ENCODE measurements at places on chromosomes 7 and 10. TPM values are rescaled to one million over a fixed set of nuclear protein-coding genes. Genes with fewer than 3 reads are reported as not detected.

- no peaks in the 10 kb centered on the region for H3K27me3 ChIP-seq
- H3K4me1 ChIP-seq, result peaks cover 4% of the 10 kb centered on the region
- no peaks in the 10 kb centered on the region for H3K36me3 ChIP-seq
- no peak overlapping the region for H3K4me3 ChIP-seq
- no peak for DNase-seq
These were observed 107.7 kb downstream of the BBS9 start for GRCh38 chr7:33237036-33237435.

DNA sequence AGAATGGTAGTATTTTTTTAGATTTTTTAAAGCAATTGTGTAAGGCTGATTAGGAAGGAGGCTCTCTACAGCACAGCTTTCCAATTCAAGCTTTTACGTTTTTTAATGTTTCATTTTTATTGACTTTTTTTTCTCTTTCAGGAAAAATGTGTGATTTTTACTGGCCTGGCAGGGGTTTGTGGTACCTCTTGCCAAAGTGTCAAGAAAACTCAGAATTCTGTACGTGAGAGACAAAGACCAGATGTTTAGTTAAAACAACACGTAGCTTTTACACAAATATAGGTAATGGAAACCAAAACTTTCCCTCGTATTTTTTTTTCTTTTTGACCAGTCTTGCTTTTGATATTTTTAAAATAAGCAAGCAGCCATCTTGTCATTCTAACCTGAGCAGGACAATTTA is 6.0 kb upstream of the NPVF start:
- H3K4me1 ChIP-seq, result no peaks in the 10 kb centered on the region
- no peaks in the 10 kb centered on the region for H3K27me3 ChIP-seq
- DNase-seq, result no peak
- no peak overlapping the region for H3K27ac ChIP-seq
- no peak overlapping the region for H3K4me3 ChIP-seq
- H3K36me3 ChIP-seq, result no peaks in the 10 kb centered on the region

GRCh38 chr7:131338173-131338572 is 10.5 kb downstream of the MKLN1 start:
- H3K27me3 ChIP-seq, result no peaks in the 10 kb centered on the region
- no peaks in the 10 kb centered on the region for H3K36me3 ChIP-seq
- no peak overlapping the region for H3K27ac ChIP-seq

GRCh38 chr7:81887098-81888090 is 117.5 kb upstream of the HGF start:
- H3K27ac ChIP-seq, result no peak overlapping the region
- no peaks in the 10 kb centered on the region for H3K36me3 ChIP-seq
- no peaks in the 10 kb centered on the region for H3K27me3 ChIP-seq
- no peak for DNase-seq
- no peak overlapping the region for H3K4me3 ChIP-seq

DNA sequence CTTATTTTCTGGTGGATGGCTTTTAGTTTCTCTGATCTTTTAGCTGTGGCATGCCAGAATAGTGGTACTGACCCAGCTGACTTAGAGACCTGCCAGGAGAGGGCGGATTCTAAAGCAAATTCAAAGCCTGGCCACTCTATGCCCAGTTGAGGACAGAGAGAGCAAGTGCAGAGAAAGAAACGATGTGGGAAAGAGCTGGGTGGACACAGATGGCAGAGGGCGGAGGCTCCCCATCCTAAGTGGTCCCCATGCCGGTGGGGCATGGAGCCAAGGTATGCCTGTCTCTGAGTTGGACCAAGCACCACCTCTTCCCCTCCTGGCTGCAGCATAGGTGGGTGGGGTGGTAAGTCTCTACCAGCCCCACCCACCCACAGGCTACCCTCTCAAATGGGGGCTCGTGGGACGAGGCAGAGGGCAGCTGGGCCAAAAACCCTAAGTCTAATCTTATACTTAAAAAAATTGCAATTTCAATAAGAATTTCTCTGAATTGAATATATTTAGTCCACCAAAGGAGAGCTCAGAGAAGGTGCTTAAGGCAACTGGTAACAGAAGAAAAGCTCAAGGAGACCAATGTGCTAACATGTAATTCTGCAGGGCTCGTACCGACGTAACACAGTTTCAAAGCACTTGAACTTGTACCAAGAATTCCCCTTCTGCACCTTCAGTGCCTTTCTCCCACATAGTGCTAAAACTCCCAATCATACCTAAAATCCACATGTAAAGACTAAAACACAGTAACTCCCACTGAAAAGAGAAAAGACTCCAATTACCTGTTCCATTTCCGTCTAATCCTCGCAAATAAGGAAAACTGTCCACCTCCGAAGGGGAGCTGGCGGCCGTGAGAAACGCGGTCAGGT is 85.7 kb upstream of the NMT2 start:
- no peaks in the 10 kb centered on the region for H3K4me1 ChIP-seq
- H3K36me3 ChIP-seq, result no peaks in the 10 kb centered on the region
- DNase-seq, result no peak

DNA sequence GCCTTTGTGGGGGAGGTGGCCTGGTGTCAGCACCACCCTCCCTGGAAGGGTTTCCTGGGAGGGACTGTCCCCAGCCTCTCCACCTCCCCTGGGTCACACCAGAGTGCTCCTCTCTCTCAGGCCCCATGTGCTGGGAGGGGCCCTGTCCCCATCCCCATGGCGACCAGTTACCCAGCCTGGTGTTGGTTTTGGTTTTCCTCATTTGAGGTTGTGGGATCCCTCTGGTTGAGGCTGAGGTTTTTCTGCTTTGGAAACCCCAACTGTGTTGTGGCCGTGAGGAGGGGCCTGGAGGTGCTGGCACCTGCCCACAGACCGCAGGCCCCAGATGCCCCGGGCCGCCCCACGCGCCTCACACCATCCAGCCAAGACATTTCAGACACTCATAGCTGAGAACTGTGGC is 106.3 kb downstream of the GRK5 start:
- DNase-seq, result no peak
- peak overlapping the region; percentile 75 for H3K27ac ChIP-seq
- H3K4me3 ChIP-seq, result no peak overlapping the region
- no peaks in the 10 kb centered on the region for H3K36me3 ChIP-seq

GRCh38 chr10:75461672-75462649 is 30.5 kb downstream of the LRMDA start:
- H3K36me3 ChIP-seq, result no peaks in the 10 kb centered on the region
- DNase-seq, result no peak
- H3K4me3 ChIP-seq, result no peak overlapping the region

DNA sequence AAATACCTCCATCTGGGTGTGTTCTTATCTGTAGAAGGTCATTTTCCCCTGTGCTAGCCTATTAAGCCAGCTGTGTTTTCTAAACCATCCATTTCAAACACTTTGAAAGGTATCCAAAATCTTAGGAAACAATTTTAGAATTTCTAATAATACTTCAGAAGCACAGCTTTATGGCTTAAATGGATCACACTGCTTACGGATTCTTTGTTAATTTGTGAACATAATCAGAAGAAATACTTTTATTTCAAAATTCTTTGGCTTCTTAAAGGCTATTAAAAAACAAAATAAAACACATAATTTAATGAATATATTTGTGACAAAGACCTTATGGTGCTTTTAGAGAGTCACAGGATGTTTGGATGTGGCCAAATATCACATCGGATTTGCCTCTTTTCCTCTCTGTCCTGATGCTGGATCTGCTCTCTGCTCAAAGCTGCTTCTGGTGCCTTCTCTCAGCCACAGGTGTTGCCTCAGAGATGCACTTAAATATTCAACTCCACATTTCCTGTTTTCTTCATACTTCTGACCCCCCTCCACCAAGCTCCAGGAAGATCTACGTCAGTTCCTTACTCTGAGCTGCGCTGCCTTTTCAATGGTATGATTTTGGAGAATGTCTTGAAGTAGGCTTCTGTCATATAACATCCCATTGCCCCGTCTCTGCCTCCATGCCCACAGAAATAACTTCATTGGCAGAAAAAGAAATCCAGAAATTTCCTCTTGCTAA is 230.6 kb downstream of the MLLT10 start:
- no peak for DNase-seq
- H3K4me1 ChIP-seq, result no peaks in the 10 kb centered on the region
- H3K36me3 ChIP-seq, result peaks cover 26% of the 10 kb centered on the region

GRCh38 chr10:86123304-86123703 is 243.3 kb downstream of the GRID1 start:
- no peaks in the 10 kb centered on the region for H3K4me1 ChIP-seq
- no peak overlapping the region for H3K4me3 ChIP-seq
- no peak for DNase-seq
- no peaks in the 10 kb centered on the region for H3K27me3 ChIP-seq

DNA sequence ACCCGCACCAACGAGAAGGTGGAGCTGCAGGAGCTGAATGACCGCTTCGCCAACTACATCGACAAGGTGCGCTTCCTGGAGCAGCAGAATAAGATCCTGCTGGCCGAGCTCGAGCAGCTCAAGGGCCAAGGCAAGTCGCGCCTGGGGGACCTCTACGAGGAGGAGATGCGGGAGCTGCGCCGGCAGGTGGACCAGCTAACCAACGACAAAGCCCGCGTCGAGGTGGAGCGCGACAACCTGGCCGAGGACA is 1.6 kb downstream of the VIM start:
- H3K27me3 ChIP-seq, result no peaks in the 10 kb centered on the region
- peaks cover 22% of the 10 kb centered on the region for H3K36me3 ChIP-seq
- DNase-seq, result no peak

- no peak overlapping the region for H3K27ac ChIP-seq
- H3K36me3 ChIP-seq, result no peaks in the 10 kb centered on the region
- peaks cover 62% of the 10 kb centered on the region for H3K4me1 ChIP-seq
- H3K4me3 ChIP-seq, result no peak overlapping the region
- DNase-seq, result no peak
These were observed 73.6 kb downstream of the EGFR start for GRCh38 chr7:55092186-55092974.

- peaks cover 2% of the 10 kb centered on the region for H3K4me1 ChIP-seq
- H3K27me3 ChIP-seq, result no peaks in the 10 kb centered on the region
- H3K27ac ChIP-seq, result no peak overlapping the region
- peaks cover 4% of the 10 kb centered on the region for H3K36me3 ChIP-seq
- DNase-seq, result no peak
These were observed 6.6 kb downstream of the BBIP1 start for GRCh38 chr10:110912374-110912773.

DNA sequence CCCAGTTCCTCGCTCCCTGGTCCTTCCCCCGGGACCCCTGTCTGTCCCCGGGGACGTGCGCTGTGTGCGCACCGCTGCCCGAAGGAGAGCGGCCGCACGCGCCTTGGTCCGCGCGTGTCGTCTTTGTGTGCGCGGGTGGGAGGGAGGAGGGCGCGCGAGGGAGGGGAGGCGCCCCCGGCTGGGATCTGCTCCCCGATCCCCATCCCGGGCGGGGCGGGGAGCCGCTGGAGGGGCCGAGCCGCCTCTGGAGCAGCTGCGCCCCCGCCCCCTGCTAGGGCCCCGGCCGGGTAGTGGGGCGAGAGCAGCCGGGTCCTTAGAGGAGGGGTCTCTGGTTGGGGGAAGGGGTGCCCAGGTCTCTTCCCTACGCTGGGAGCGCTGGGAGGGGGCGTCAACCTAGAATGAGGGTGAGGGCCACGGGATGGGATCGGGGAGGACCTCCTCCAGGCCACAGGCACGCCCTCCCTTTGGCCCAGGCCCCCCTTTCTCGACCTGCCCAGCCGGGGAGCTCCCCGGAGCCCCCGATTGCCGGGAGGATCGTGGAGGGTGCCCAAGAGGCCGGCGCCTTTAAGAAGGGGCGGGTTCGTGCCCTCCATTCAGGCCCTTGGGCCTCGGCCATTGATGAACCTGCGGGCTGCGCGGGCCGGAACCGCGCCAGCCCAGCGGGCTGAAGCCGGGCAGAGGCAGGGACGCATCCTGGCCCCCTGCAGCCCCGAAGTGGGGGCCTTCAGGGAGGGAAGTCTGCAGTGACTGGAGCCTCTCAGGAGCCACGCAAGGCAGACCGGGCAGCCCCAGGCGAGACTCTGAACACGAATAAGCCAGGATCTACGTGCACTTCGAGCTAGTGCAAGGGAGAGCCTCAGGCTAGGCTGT is 678 bp downstream of the SH2B2 start:
- peaks cover 17% of the 10 kb centered on the region for H3K4me1 ChIP-seq
- H3K27me3 ChIP-seq, result no peaks in the 10 kb centered on the region
- no peak for DNase-seq
- H3K36me3 ChIP-seq, result no peaks in the 10 kb centered on the region
- peak overlapping the region; percentile 94 for H3K4me3 ChIP-seq
- H3K27ac ChIP-seq, result peak overlapping the region; percentile 44

DNA sequence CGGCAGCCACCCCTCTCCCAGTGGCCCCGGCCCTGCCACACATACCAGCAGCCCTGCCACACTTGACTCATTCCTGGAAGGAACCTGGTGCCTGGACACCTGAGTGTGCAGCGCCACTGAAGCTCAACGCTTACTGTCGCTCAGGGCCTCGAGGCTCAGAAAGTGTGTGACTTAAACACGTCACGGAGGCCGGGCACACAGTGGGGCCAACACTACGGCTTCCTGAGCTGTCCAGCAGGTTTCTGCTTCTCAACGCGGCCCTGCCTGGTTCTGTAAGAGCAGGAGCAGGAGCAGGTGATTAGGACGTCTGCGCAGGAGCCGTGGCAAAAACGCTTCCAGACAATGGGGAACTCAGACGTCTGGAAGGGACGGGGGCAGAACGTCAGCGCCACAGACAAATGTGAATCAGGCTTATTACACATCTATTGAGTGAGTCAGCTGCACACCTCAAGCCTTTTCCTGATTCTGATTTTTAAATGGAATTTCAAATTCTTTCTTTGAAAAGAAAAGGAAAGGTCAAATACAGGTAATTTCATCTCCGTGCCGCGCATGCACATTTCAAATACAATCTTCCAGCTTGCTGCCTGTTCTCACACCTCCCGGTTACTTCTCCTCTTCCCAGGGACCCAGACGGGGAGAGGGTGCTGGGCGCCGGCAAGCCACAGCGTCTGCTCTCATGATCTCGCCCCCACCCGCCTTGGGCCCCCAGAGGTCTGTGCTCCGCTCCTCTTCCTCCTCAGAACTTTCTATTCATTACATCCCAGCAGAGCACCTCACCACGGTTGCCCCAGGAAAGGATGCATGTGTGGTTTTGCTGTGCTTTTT is 66.6 kb downstream of the ADARB2 start:
- no peaks in the 10 kb centered on the region for H3K36me3 ChIP-seq
- H3K27me3 ChIP-seq, result no peaks in the 10 kb centered on the region
- no peak overlapping the region for H3K4me3 ChIP-seq

PRLHR gene
- not detected for total RNA-seq

C10orf95 gene
- total RNA-seq, result not detected

CYP3A7 gene
- total RNA-seq, result not detected

NRG3 gene
- total RNA-seq, result 0.84 TPM

ANKRD22 gene
- total RNA-seq, result not detected

KCNMA1 gene
- 16.2 TPM for total RNA-seq

FAM25C gene
- total RNA-seq, result not detected

AGBL3 gene
- 1.3 TPM for total RNA-seq

Data from tibial nerve (tissue), 4 donors.